ENCODE measurements at places on chromosomes 11 and 22.

GRCh38 chr11:112977755-112978154 is 16.5 kb downstream of the NCAM1 start:
- DNase-seq: peak; percentile 44

GRCh38 chr22:50277761-50278160 is 7.6 kb upstream of the MAPK11 start:
- no peak for DNase-seq

- DNase-seq: no peak
These were observed 5.7 kb upstream of the CPT1A start for GRCh38 chr11:68847395-68847794.

GRCh38 chr11:7348432-7349304 is 97.0 kb downstream of the SYT9 start:
- DNase-seq: peak; percentile 84

GRCh38 chr11:50098186-50098725 is 65.6 kb downstream of the OR4C45 start:
- no peak for DNase-seq

DNA sequence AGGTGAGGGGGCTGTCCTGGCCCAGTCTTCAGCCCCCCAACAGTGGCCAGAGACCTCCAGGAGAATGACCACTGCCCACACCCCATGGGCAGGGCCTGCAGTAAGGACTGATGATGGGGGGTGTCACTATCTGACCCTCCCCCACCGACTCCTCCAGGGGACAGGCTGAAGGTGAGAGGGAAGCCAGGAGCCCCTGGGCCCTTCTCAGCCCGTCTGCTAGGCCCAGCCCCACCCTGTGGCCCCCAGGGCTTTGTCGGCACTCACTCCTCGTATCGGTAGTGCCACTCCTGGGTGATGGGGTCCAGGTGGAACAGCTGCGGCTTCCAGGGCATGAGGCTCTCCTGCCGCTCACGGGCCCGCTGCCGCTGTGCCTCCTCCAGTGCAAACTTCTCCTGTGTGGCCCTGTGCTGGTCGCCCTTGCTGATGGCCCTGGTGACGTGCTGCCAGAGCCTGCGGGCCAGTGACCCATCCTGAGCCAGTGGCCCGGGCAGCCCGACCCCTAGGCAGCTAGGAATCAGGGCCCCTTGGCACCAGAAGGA is 35.4 kb upstream of the CARS1 start:
- no peak for DNase-seq

GRCh38 chr11:84106541-84106940 is 820.4 kb upstream of the CCDC90B start:
- DNase-seq: no peak

DNA sequence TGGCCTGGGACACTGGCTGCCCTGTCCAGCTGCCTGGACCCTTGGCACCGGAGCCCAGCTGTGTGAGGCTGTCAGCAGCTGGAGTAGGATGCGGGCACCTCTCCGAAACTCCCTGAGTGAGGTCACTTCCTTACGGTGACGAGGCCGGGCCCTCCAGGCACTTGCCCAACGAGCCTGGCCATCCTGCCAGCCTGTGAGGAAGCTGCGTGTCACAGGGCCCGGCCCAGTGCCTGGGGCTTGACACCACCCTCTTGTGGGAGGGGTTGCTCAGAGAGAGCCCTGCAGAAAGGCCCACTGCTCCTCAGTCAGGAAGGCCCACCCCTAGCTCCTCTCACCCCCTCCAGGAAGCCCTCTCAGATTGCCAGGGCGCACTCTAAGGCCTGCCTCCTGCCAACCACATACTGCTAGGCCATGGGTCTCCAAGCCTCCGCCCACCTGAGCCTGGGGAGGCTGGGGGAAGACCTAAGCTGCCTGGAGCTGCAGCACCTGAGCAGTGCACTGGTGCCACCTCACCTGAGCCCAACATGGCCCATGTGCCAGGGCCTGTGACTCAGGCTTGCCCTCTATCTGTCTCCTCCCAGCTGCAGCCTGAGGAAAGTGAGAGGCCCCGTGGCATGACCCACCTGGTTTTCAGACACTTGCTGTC is 4.3 kb upstream of the PHLDA2 start:
- DNase-seq: no peak

- DNase-seq: no peak
These were observed 58.7 kb upstream of the CHST1 start for GRCh38 chr11:45724153-45724552.

GRCh38 chr11:95739108-95739938 is 50.3 kb downstream of the FAM76B start:
- DNase-seq: no peak

DNA sequence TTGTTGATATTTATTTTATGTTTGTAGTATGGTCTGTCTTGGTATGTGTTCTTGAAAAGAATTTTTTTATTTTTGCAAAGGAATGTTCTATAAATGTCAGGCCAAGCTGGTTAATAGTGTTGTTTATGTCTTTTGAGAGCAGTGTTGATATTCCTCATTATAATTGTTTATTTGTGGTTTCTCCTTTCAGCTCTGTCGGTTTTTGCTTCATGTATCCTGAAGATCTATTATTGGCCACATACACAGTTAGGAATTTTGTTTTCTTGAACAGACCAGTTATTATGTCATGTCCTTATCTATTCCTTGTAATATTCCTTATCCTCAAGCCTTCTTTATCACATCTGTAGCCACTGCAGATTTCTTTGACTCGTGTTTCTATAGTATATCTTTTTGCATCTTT is 56.5 kb downstream of the PDHX start:
- no peak for DNase-seq

GRCh38 chr11:62539238-62539925 is 7.2 kb downstream of the AHNAK start:
- no peak for DNase-seq

GRCh38 chr11:87322568-87322967 is 284.8 kb downstream of the TMEM135 start:
- no peak for DNase-seq

DNA sequence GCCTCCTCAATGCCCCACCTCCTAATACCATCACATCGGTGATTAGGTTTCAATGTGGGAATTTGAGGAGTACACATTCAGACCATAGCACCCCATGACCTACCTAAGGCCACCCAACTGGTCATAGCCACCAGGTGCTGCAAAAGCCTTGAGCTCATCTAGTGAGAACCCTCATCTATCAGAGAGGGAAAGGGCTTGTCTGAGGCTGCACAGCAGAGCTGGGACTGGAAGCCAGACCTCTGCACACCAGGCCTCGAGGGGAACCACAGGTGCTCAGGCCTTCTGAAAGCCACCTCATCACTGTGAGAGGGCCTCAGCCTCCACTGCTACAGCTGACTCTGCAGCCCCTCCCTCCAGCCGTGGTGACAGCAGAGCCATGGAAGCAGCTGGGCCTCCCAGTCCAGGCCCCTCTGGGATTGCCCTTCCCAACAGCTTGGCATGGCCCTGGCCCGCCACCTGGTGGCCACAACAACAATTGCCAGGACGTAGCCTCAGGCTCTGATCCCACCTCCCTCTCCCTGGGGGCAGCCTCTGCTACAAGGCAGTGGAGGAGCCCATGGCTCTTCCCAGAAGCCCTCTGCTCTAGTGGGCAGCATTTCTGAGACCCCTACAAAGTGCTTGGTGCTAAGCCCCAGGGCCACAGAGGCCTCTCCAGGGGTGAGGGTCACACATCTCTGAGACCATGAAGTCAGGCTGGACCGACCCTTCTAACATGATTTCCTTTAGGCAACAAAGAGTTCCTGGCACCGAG is 41.0 kb upstream of the PRDM11 start:
- DNase-seq: peak; percentile 82

DNA sequence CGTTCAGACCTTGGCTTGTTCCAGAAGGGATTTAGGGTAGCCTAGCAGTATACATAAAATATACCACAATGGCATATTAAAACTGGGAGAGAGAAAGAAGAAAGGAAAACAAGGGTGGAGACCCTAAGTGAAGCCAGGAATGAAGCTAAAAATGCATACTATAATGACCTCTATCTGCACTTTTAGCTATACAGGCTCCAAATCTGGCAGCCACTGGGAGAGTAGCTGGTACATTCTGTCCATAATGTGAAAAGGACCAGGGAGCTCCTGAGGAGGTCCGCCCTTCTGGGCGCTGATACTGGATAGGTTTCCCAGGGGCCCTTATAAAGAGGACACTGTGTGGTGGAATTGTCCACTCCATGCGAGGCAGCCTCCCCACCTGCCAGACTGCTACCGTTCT is 42.8 kb downstream of the PRDM11 start:
- no peak for DNase-seq

GRCh38 chr11:118533769-118534729 is 3.1 kb downstream of the TMEM25 start:
- peak; percentile 39 for DNase-seq

DNA sequence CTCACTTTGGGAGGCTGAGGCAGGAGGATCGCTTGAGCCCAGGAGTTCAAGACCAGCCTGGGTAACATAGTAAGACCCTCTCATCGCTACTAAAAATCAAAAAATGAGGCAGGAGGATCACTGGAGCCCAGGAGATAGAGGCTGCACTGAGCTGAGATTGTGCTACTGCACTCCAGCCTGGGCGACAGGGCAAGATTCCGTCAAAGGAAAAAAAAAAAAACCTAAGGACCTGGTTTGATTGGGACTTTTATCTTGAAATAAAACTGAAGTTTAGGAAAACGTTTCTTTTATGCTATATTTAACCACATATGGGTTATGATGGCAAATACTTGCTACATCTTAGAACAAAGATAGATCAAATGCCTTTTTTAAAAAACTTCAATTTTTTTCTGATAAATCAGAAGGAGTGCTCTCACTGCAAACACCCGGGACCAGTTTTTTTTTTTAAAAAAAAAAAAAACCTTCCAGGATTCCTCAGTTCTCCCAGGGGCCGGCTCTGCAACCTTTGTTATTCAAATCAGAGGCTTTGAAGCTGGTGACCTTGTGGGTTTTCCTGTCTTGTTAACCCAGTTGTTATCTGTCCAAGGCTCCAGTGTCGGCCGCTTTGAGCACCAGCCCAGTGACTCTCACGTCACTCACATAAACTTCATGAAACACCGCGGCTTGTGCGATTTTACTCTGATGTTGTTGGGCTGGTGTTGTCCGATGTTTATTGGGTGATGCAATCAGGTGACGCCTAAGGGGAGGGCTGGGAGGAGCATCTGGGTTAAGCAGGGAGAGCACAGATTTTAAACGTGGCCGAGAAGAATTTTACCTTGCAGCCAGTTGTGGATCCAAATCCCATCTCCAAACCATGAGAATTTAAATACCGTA is 24.7 kb upstream of the SLC22A12 start:
- peak; percentile 88 for DNase-seq
